Vagina (tissue), 2 donors: ENCODE measurements at places on chromosomes 13 and 19.

DNA sequence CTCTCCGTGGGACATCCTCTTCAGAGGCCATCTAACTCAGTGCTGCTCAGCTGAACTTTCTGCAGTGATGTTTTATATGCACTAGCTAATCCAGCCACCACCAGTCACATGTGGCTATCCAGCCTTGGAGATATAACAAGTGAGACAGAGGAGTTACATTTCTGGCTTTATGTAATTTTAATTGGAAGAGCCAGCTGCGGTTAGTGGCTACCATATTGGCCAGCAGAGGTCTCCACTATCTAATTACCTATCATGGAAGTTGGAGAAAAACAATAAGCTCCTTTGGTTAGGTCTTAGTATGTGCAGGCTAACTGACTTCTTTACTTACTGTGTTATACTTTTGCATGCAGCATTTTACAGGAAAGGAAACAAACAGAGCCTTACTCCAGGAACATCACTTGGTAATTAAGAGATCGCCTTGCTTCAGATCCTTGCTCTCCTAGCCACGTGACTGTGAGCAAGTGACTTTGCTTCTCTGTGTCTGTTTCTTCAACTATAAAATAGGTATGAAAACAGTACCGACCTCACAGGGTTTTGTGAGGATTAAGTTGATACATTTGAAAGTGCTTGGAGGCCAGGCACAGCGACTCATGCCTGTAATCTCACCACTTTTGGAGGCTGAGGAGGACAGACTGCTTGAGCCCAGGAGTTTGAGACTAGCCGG is 1.6 kb upstream of the KLK10 start:
- no peak for DNase-seq

DNA sequence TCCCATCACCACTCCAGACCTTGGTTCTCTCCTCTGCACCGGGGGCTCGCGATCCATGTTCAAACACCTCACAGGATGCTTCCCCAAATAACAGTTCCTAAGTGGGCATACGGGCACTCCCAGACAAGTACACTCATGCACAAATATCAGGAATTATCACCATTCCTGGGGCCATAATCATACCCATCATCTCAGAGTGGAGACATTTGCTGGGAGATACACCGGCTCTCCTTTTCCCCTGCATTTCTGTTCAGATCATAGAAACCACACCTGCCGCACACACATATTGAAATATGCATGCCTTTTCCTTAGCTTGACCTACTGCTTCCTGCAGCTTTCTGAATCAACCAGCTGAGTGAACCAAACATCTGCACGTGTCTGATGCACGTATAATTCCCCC is 33.9 kb upstream of the MBNL2 start:
- DNase-seq = no peak

GRCh38 chr19:38635483-38636399 is 11.7 kb upstream of the ACTN4 start:
- no peak for DNase-seq

DNA sequence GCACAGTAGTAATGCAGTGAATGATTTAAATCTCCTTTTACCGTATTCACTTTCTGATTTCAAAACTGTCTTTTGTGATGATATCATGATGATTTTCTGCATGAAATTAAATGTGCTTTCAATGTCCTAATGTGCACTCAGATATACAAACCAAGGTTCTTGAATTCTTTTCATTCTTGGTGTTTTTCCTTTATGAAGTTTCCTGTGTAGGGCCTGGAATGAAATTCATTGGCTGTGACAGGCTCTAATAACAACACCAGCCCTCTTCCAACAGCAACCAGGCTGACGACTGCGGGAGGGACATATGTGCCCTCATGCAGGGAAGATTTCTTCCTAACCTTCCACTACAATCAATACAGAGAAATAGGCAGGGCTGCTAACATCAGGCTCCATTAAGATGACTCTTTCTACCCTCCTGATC is 1052.0 kb downstream of the DIAPH3 start:
- no peak for DNase-seq

GRCh38 chr19:1449467-1450442 is at the start of gene APC2:
Gene APC2 (plus strand): TSS chr19:1450121. CDS start chr19:1453002, 2,881 bp downstream.
- DNase-seq = no peak

DNA sequence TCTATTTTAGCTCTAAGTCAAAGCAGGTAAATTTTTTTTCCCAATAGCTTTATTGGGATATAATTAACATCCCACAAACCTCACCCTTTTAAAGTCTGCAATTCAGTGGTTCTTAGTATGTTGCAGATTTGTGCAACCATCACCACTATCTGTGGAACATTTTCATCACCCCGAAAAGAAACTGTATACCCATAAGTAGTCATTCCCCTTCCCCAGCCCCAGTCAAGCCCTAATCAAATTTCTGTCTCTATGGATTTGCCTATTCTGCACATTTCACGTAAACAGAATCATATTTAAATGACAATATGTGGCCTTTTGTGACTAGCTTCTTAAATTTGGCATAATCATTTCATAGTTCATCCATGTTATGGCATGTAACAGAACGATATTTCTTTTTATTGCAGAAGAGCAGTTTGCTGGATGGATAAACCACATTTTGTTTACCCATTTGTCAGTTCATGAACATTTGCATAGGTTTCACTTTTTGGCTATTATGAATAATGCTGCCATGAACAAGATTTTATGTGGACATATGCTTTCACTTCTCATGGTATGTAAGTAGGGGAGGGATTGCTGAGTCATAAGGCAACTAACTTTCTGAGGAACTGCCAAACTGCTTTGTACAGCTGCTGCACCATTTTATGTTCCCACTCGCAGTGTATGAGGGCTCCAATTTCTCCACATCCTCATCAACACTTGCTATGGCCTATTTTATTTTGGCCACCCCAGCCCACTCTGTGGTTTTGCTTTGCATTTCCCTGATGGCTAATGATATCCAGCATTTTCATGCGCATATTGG is 10.9 kb downstream of the SLC46A3 start:
- DNase-seq = no peak

DNA sequence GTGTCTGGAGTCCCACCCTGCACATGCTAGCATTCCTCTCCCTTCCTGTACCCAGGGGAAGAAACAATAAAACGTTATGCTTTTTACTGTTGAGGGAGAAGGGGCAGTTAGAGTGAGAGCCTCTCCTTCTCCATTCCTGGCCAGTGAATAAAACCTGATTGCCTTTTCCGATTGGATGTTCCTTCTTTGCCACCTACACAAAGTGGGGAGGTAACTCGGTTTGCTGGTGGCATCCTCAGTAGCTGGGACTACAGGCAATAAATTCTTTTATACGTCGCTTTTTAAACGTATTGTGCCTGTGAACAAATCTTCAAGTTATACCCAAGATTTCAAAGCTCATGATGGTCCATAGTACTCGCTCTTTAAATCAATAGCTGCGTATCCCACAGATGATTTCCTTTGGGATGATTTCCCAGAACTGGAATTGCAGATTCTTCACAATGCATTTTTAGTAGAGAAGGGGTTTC is 660 bp upstream of the MVB12A start:
- DNase-seq = no peak

DNA sequence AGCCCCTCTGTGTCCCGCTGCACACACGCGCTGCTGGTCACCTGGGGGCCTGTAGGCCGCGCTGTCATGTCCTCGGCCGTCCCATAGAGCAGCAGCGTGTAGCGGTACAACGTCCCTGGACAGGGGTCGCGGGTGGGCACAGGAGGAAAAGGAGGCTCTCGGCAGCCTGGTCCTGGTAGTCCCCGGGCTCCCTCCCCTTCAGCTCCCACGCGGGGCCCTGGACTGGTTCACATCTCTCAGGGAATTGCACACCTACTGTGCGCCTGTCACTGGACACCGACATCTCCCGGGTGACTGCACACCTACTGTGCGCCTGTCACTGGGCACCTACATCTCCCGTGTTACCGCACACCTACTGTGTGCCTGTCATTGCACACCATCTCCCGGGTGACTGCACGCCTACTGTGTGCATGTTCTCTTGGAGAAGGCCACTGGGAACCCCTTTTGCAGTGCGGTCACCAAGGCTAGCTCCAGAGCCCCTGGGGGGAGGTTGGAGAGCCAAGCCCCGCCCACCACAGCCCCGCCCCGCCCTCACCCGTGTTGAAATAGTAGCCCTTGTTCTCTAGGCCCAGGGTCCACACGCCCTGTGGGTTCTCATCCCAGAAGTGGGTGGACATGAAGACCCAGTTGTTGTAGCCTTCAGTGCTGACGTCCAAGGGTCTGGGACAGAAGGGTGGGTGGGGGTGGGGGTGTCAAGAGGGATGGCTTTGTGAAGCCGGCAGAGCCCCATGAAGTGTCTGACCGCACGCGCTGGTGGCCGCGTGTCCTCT is 3.5 kb upstream of the C19orf25 start:
- DNase-seq = no peak

DNA sequence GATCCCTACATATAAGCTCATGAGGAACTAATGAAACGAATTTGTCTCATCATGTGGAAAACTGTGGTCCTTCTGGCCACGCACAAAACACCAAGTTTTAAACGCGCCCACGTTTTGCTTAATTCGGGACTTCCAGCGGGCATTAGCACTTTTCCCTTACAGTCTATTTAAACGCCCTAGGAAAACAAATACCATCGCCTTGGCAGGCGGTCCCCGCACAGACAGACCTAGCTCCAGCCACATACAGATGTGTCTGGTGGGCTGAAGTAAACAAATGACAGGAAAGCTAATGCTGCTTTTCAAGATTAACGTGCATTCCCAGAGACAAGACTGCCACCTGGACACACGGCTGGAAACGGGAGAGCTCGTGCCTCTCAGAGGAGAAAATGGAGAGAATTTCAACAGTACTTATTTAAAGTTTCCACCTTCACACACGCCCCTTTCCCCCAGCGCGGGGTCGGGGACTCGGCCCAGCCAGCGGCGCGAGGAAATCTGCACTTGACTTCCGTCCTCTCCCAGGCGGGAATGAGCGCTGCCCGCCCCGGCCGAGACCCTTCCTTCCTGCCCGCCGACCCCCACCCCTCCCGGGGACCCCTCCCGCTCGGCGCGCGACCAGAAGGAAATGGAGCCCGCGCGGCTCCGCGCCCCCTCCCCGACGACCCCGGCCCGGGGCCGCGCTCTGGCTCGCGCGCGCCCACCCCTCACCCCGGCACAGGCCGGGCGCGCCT is 931 bp downstream of the USP12 start:
- DNase-seq = no peak

DNA sequence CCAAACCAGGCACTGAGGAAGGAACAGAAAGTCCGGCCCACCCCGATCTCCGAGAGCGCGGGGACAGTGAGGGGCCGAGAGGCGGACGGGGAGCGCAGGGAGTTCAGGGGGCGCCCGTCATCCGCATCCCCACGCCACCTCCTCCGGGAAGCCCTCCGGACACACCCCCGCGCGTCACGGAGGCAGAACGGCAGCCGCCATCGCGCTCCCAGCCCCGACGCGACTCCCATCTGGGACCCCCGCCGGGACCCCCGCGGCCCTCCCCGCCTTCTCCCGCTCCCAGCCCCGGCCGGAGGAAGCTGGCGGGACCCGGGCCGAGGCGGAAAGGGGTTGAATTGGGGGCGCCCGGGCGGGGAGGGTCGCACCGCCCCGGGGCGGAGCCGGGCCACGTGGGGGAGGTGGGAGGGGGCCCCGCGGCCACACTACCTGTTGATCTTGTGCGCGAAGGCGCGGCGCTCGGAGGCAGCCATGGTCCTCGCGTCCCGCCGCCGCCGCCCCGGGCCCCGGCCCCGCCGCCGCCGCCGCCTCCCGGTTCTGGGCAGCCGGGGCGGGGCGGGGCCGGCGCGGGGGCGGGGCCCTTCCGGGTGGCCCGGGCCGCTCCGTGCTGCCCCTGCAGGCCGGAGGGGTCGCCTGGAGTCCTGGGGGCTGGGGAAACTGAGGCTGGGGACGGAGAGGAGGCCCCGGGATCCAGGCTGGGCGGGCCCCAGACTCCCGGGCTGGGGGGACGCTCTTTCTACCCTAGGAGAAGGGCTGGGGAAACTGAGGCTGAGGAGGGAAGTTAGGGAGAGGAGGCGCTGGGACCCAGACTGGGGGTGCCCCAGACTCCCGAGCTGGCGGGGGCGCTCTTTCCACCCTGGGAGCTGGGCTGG is at the start of gene DOCK6:
DOCK6 (minus strand) TSS at position 554 of the 869 bp plus-strand sequence; CDS start at position 470, 84 bp downstream.
- no peak for DNase-seq

- DNase-seq = no peak
Measured at GRCh38 chr13:43268632-43269031, 245.2 kb downstream of the DNAJC15 start.

DNA sequence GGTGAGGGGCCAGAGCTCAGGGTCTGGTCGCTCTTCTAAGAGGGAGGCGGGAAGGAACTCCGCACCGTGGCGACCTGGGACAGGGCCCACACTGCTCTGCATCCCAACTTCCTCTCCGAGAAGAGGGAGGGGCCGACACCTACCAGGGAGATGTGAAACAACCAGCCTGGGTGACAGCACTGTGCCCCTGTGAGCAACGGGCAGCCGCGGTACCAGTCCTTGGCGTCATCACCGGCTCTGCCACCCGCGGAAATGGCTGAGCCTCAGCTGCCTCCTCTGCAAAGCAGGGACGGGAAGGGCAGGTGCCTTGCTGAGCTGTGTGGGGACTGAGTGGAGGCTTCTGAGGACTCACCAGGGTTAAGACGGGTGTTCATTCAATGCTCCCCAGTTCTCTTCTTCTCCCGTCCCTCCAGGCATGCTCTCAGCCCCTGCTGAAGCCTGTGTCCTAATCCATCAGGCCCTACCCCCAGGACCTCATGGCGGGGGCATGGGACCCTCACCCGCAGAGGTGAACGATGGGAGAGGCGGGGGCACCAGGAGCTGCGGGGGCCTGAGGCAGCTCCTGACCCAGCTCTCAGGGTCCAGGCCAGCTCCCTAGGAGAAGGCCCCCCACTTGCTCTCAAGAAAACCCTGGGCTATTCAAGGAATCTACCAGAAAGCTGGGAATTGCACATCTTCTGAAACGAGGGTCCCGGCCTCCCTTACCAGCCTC is 9.3 kb downstream of the ZNF787 start:
- DNase-seq = no peak

DNA sequence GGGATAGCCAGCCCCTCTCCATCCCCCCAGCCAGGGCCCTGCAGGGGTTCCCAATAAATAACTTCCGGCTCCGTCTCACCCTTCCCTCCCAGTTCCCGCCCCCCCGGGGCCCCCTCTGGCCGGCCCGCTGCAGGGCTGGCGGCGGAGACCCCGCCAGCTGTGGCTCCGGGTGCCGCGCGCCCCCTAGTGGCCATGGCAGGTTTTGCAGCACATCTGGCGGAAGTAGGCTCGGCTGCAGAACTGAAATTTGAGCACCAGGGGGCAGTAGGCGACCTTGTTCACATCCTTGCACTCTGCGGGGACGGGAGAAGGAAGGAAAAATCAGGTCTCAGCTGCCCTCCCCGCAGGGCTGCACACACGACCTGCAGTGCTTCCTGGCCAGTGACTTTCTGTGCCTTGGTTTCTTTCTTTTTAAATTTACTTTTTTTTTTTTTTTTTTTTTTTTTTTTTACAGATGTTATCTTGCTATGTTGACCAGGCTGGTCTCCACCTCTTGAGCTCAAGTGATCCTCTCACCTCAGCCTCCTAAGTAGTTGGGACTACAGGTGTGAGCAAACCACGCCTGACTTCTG is 3.6 kb upstream of the MYO1F start:
- no peak for DNase-seq

GRCh38 chr13:110436786-110437370 is 124.6 kb downstream of the RAB20 start:
- DNase-seq = no peak

DNA sequence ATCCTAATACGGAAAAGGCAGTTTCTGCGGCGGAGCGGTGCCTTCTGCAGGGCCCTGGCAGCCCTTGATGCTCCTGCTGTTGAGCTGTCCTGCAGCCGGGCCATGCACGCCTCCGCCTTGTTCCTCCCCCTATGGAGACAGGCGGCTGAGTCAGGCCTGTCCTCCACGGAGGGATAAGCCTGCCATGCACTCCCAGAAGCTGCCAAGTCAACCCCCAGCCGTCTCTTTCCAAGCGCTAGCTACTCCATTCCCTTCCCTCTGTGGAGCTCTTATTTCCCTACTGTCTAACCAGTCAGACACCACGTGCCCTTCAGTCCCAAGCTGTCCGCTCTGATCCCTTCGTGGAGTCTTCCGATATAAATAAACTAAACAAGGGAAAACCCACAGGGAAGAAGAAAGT is 197.0 kb downstream of the COL4A1 start:
- peak; percentile 70 for DNase-seq
